ENCODE measurements at places on chromosomes 5 and 9. TPM values are rescaled to one million over a fixed set of nuclear protein-coding genes. Genes with fewer than 3 reads are reported as not detected.

DNA sequence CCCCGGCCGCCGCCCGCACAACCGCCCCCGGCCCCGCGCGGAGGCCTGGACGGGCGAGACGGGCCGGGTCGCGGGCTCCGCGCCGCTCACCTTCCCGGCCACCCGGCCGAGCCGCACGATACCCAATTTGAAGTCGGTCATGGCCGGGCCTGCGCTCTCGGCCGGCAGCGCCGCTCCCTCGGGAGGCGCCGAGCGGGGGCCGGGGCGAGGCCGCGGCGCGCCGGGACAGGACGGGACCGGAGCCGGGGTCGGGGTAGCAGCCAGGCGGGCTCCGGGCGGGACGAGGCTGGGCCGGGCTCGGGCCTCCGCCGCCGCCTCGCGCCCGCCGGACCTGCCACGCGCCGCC lies 216 bp downstream of the ZMYND19 start:
- H3K27ac ChIP-seq, result no peak overlapping the region
- H3K36me3 ChIP-seq, result peaks cover 31% of the 10 kb centered on the region
- no peaks in the 10 kb centered on the region for H3K27me3 ChIP-seq
- peak overlapping the region; percentile 90 for H3K4me3 ChIP-seq
- DNase-seq, result no peak

DNA sequence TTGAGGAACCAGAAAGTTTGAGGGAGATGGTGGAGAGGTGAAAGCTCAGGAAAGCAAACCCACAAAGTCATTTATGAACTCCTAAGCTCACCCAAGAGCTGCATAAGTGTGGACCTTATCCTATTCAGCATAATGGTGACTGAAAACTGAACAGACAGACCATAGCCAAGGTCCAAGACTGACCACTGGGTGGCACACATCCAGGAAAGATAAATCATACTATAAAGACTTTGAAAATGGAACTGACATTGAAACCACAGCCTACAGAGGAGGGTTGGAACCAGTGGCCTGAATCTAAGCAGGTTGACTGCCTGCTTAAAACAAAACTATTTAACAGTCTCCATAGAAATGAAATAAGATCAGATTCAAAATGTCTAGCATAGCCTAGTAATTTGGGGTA lies 121.0 kb upstream of the RGS7BP start:
- no peak overlapping the region for H3K27ac ChIP-seq
- no peak overlapping the region for H3K4me3 ChIP-seq
- H3K4me1 ChIP-seq, result no peaks in the 10 kb centered on the region
- no peak for DNase-seq
- no peaks in the 10 kb centered on the region for H3K36me3 ChIP-seq

DNA sequence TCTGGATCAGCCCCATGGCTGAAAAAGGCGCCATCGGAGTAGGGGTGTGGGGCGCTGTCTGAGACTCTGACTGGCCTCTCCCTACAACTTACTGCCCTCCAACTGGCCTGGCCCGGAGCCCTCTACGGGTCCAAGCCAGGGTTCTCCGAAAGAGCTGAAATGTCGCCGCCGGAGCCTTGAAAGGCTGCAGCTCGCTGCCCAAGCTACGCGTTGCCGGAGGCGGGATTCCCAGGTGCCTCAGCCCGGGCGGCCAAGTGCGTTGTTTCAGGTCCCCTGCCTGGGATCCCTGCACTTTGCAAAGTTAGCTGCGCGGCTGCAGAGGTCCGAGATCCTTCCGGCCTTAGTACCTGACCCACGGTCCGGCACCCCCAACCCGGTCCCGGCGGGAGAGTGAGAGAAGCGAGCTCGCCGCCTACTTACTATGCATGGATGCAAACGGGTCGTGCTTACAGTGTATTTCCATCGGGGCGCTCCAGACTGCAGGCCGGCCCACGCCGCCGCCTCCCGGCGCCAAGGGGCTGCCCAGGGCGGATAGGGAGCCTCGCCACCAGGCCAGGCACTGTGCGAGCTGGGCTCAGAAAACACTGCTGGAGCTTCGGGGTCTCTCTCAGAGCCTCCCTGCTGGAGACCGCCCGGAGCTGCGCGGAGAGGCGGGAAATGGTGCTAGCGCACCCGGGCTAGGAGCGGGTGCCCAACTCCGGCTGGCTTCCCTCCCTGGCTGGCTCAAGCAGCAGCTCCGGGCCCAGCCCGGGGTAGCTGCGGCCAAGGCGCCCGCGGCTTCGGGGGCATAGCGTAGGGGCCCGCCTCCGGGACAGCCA lies 7.7 kb downstream of the PAX5 start:
- no peaks in the 10 kb centered on the region for H3K36me3 ChIP-seq
- no peak overlapping the region for H3K4me3 ChIP-seq
- no peak overlapping the region for H3K27ac ChIP-seq

GRCh38 chr5:139904566-139904815 lies 108.9 kb downstream of the PSD2 start:
- H3K27me3 ChIP-seq, result peaks cover 37% of the 10 kb centered on the region
- peaks cover 14% of the 10 kb centered on the region for H3K4me1 ChIP-seq
- H3K36me3 ChIP-seq, result no peaks in the 10 kb centered on the region
- peak overlapping the region; percentile 26 for H3K4me3 ChIP-seq
- DNase-seq, result no peak

- peaks cover 7% of the 10 kb centered on the region for H3K27me3 ChIP-seq
- H3K4me3 ChIP-seq, result no peak overlapping the region
- H3K4me1 ChIP-seq, result no peaks in the 10 kb centered on the region
- DNase-seq, result no peak
- H3K27ac ChIP-seq, result no peak overlapping the region
Observed at GRCh38 chr5:39898731-39899130, 474.0 kb upstream of the DAB2 start.

GRCh38 chr5:82155305-82155704 lies 122.8 kb downstream of the RPS23 start:
- no peaks in the 10 kb centered on the region for H3K27me3 ChIP-seq
- no peaks in the 10 kb centered on the region for H3K36me3 ChIP-seq
- DNase-seq, result no peak
- no peaks in the 10 kb centered on the region for H3K4me1 ChIP-seq
- no peak overlapping the region for H3K4me3 ChIP-seq
- H3K27ac ChIP-seq, result no peak overlapping the region

- DNase-seq, result no peak
- no peaks in the 10 kb centered on the region for H3K27me3 ChIP-seq
- no peak overlapping the region for H3K27ac ChIP-seq
- H3K36me3 ChIP-seq, result peaks cover 47% of the 10 kb centered on the region
Observed at GRCh38 chr9:95088421-95089161, 228.9 kb downstream of the FANCC start.

- no peak overlapping the region for H3K4me3 ChIP-seq
- H3K27ac ChIP-seq, result peak overlapping the region; percentile 14
- H3K36me3 ChIP-seq, result no peaks in the 10 kb centered on the region
Observed at GRCh38 chr5:157271740-157272271, 5.9 kb downstream of the CYFIP2 start.

- H3K4me1 ChIP-seq, result no peaks in the 10 kb centered on the region
- DNase-seq, result peak; percentile 92
- H3K27ac ChIP-seq, result no peak overlapping the region
- peak overlapping the region; percentile 29 for H3K4me3 ChIP-seq
- H3K27me3 ChIP-seq, result peaks cover 42% of the 10 kb centered on the region
Observed at GRCh38 chr5:2038321-2039179, 155.8 kb upstream of the IRX4 start.

DNA sequence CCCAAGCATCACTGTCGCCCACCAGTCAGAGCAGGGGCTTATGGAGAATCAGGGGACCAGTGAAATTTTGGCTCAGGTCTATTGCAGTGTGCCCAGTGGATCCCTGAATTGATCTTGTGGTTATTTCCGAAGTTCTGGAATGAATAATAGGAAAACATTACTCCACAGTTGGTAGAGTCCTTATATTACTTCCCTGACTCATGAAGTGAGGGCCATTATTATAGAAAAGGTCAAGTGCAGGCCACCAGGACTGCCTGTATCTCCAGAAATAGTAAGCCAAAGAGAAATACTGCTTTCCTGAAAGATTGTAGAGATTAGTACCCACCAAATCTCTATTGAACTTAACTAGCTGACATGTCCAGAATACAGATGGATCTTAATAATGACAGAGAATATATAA lies 335.0 kb downstream of the NPR3 start:
- no peaks in the 10 kb centered on the region for H3K4me1 ChIP-seq
- no peak overlapping the region for H3K27ac ChIP-seq
- no peak overlapping the region for H3K4me3 ChIP-seq
- no peaks in the 10 kb centered on the region for H3K36me3 ChIP-seq
- no peak for DNase-seq
- H3K27me3 ChIP-seq, result no peaks in the 10 kb centered on the region

DNA sequence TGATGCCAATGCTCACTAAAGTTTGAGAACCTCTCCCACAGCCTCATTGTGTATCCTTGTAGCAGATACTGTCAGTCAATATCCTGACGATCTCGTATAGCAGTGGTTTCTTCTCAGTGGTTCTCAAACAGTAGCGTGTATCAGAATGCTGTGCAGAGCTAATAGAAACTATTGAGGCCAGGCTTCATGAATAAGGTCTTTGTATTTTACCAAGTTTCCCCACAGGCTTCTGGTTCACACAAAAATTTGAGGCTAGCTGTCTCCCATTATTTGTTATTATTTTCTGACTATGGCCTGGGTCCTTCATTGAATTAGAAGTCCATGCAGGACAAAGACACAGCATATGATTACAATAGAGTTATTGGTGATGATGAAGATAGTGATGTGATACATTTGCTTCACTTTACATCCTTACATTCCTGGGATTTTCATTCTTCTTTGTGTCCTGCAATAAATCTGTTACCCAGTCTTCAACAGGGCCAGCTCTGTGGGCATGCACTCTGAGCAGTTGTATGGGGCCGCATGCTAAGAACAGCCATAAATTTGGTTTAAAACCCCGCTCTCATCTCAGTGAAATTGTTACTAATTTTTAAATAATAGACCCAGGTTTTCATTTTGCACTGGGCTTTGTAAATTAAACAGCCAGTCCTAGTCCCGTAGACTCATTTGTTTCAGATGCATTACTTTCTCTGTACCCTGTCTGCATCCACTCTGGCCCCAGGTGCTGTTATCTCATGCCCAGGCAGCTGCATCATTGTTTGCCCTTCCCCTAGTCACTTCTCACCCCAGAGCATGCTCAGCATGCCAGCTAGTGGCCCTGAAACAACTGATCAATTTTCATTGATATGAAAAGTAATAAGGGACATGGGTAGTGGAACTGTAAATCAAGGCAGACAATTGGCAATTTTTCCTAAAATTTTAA lies 199.9 kb upstream of the PIK3R1 start:
- no peak overlapping the region for H3K27ac ChIP-seq
- no peak for DNase-seq
- H3K4me3 ChIP-seq, result no peak overlapping the region
- H3K36me3 ChIP-seq, result no peaks in the 10 kb centered on the region
- no peaks in the 10 kb centered on the region for H3K27me3 ChIP-seq

GRCh38 chr9:22056402-22056801 lies 47.3 kb upstream of the CDKN2B start:
- H3K27ac ChIP-seq, result no peak overlapping the region
- H3K4me3 ChIP-seq, result no peak overlapping the region
- H3K27me3 ChIP-seq, result no peaks in the 10 kb centered on the region
- DNase-seq, result no peak
- H3K36me3 ChIP-seq, result no peaks in the 10 kb centered on the region
- no peaks in the 10 kb centered on the region for H3K4me1 ChIP-seq

- no peaks in the 10 kb centered on the region for H3K36me3 ChIP-seq
- no peaks in the 10 kb centered on the region for H3K4me1 ChIP-seq
- H3K27ac ChIP-seq, result no peak overlapping the region
- no peaks in the 10 kb centered on the region for H3K27me3 ChIP-seq
Observed at GRCh38 chr5:87109746-87110145, 157.9 kb upstream of the RASA1 start.

DNA sequence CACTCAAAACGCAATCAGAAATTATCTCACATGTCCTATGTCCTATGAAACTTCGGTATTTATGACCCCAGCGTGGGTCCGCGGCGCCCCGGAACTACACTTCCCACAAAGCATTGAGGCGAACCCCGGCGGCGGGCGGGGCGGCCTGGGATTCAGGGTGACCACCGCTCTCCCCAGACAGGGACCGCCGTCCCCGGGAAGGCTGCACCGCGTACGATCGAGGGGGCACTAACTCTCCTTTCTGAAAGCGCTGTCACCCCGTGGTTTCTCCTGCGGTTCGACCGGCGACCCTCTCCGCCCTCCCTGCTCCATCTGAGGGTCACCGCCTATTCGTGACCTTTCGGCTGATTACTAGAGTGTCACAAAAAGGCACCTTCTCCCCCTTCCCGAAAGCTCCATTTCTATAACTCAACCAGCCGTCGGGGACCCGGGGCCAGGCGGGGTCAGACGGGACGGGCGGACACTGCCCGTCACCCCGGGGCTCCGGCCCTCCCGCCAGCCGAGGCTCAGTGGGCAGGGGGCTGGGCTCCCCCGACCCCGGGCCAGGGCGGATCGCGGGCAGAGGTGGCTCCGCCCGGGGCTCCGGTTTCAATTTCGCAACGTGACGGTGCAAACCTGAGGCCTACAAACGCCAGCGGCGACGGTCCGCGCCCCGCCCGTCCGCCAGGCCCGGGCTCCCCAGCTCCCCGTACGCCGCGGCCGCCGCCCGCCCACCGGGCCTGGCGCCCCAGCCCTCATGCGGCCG lies 1.3 kb downstream of the ECPAS start:
- peak overlapping the region; percentile 97 for H3K27ac ChIP-seq
- H3K4me3 ChIP-seq, result peak overlapping the region; percentile 87
- no peaks in the 10 kb centered on the region for H3K27me3 ChIP-seq
- peak; percentile 80 for DNase-seq
- H3K36me3 ChIP-seq, result no peaks in the 10 kb centered on the region

DNA sequence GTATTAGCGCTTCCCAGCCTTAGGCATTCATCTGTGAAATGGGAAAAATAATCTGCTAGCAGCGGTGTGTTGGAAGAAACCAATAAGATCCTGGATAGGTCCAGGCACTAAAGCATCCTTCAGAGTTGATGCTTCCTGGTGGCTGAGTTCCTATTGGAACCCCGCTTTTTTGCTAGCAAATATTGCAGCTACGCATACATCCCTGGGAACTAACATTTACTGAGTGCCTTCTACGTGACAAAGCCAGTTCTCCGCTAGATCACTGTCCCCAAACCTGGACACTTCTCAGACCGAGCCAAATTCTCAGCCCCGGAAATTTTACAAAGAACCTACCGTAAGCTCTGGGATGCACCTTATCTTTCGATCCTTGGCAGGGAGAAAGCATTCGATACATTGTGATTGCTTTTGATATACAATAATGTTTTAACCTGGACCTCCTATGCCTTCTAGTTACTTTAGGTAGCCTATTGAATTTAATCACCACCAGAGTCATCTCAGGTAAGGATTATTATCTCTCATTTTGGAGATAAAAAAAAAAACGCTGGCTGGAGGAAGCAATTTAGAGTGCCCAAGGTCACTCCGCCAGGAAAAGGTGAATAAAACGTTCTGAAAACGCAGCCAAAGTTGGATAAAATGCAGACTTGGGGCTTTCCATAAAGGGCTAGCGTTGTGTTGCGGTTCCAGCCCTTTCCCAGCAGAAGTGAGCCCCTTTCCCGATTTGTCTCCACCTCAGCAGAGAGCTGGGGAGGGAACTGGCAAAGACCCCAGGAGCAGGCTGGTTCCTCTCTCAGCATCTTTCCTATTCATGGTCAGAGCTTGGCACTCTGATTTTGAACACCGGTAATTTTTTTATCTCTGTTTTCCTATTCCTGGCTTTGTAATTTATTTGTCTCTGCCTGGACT lies 2.6 kb upstream of the MSX2 start:
- H3K27me3 ChIP-seq, result peaks cover 85% of the 10 kb centered on the region
- peaks cover 3% of the 10 kb centered on the region for H3K4me1 ChIP-seq
- no peak overlapping the region for H3K27ac ChIP-seq
- no peak for DNase-seq
- H3K36me3 ChIP-seq, result no peaks in the 10 kb centered on the region
- H3K4me3 ChIP-seq, result no peak overlapping the region

FKTN gene
- total RNA-seq, result 14.9 TPM

EQTN gene
- total RNA-seq, result 0.29 TPM

TRIP13 gene
- total RNA-seq, result 4.3 TPM

PFN3 gene
- total RNA-seq, result not detected

SLC4A9 gene
- total RNA-seq, result not detected

F2R gene
- 29.4 TPM for total RNA-seq

GRXCR2 gene
- total RNA-seq, result not detected

EPB41L4B gene
- 17.7 TPM for total RNA-seq

IFNA13 gene
- total RNA-seq, result not detected

ANKRD34B gene
- total RNA-seq, result 0.15 TPM

Measured in left lung (tissue), 14 donors.